RWPE1 (cell line): ENCODE measurements at places on chromosomes 11 and 22.

- DNase-seq: no peak
These were observed 25.7 kb downstream of the MPPED2 start for GRCh38 chr11:30560206-30561106.

DNA sequence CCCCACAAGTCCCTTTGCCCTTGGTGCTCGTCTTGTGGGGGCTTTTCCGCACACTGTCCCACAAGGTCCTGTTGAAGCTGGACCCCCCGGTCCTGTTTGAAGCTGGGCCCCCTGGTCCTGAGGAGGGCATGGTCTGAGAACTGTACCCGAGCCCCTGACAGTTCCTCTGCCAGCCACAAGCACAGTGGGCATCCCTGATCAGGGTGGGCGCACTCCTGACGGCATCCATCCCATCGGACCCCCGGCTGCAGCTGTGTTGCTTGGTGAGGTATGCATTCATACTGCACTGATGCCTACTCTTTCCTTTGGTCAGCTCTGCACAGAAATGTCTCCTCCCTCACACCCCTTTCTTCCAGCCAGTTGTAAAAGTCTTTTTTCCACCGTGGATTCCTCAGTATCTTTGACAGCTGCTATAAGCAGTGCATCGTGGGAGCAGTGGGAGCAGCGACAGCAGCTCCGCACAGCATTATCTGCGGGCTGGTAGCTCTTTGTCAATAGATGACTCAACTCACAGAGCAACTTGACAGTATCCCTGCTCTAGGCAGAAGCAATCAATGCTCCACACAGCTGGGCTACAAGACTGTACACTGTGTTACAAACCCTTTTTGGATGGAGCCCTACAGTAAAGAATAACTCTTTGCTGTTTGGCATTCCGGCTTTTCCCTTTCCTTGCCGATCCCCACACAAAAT is 1030.8 kb upstream of the CCDC90B start:
- DNase-seq: peak; percentile 1

DNA sequence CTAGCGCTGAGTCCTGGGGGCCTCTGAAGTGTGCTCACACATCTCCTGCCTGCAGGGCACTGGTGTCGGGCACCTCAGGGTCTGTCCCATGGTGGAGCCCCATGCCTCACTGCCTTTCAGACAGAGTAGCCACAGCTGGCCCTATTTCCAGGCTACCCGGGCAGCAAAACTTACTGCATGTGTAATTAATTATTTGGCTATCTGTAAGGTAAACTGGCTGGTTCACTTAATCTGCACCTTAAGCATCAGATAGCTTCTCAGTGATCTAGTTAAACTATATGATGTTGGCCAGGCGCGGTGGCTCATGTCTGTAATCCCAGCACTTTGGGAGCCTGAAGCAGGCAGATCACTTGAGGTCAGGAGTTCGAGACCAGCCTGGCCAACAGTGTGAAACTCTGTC is 5.3 kb downstream of the PNPLA3 start:
- no peak for DNase-seq

DNA sequence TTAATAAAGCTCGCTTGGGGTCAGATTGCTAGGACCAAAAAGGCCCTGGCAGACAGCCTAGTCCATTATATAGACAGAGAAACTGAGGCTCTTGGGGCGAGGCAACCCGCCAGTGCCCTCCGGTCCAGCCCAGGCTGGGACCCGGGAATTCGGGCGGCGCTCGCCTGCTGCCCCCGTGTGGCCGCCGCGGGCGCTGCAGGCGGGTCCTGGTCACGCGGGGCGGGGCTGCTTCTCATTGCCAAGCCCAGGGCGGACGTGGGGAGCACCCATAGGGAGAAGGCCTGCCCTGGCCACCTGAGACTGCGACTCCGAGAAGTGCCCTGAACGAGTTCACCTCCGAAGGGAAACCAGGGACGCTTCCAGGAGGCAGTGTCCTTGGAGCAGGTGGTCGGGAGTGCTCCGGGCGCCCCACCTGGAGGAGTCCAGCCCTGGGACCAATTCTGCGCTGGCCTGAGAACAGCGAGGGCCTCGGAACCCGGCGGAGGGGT is 36.0 kb upstream of the CSNK1E start:
- peak; percentile 62 for DNase-seq
